ENCODE measurements at places on chromosomes 2 and 18.

GRCh38 chr2:158129037-158129436, 27.4 kb downstream of the UPP2 start:
- DNase-seq = no peak

GRCh38 chr2:145324748-145325147, 804.8 kb upstream of the ZEB2 start:
- DNase-seq = no peak

GRCh38 chr2:69452687-69453086, 15.5 kb upstream of the NFU1 start:
- DNase-seq = no peak

- no peak for DNase-seq
These were observed 34.8 kb upstream of the CCDC102B start for GRCh38 chr18:68763083-68763482.

DNA sequence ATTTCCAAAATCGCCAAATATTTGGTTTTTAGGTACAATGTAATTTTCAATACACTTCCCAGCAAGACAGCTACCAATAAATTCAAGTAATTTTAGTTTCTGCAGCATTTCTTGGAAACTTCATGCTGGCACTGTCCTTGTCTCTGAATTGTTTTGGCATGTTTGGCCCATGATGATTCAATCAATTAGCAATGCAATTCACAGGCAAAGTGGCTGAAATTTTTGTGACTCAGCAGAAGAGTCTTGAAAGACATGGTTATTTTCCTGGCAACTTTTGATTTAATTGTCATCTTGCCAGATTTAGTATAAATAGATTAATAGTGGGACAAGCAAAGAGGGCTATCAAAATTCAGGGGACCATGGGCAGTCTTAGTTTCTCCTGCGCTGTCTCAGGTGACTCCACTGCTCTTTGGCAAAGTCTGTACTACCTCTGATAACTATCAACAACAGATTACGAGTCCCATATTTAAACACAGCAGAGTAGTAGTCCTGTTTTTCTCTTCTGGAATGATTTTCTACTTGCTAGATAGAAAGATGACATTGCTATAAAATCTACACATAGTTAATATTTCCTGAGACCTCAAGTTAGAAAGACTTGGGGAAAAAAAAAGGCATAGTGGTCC, 88.9 kb upstream of the CYP26B1 start:
- DNase-seq = no peak

DNA sequence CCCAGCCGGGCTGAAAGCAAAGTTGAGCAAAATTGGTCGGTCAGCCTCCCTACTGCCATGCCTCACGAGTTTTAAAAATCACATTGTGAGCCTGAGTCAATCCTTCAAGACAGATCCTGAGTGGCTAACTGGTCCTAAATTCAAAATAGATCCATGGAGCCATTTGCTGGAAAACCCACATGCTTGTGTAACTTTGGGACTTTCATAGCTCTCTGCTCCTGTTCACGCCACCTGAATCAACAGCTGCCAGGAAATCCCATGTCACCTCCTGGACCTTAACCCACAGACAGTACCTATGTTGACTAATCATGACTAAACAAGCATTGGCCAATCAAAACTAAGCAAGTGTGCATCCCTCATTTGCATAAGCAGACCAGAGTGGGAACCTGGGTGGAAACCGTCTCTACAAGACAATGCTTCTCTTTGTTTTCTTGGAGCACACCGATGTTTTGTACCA, 42.8 kb upstream of the LDLRAD4 start:
- DNase-seq = no peak

- no peak for DNase-seq
These were observed 277.8 kb downstream of the SETBP1 start for GRCh38 chr18:44958455-44958854.
